ENCODE measurements at places on chromosomes 2 and 18. TPM values are rescaled to one million over a fixed set of nuclear protein-coding genes. Genes with fewer than 3 reads are reported as not detected.

GRCh38 chr2:148058641-148059040 lies 37.8 kb downstream of the MBD5 start:
- no peaks in the 10 kb centered on the region for H3K27me3 ChIP-seq
- no peak overlapping the region for H3K4me3 ChIP-seq
- no peak for DNase-seq
- H3K4me1 ChIP-seq: no peaks in the 10 kb centered on the region
- H3K27ac ChIP-seq: no peak overlapping the region

- no peak for DNase-seq
- no peaks in the 10 kb centered on the region for H3K27me3 ChIP-seq
- peak overlapping the region; percentile 72 for H3K27ac ChIP-seq
- no peak overlapping the region for H3K4me3 ChIP-seq
Measured at GRCh38 chr2:101766871-101767739, 69.6 kb downstream of the MAP4K4 start.

The FAP gene
- 6.7 TPM for total RNA-seq

The ARL5A gene
- total RNA-seq: 48.8 TPM

The CTLA4 gene
- 3.9 TPM for total RNA-seq

DNA sequence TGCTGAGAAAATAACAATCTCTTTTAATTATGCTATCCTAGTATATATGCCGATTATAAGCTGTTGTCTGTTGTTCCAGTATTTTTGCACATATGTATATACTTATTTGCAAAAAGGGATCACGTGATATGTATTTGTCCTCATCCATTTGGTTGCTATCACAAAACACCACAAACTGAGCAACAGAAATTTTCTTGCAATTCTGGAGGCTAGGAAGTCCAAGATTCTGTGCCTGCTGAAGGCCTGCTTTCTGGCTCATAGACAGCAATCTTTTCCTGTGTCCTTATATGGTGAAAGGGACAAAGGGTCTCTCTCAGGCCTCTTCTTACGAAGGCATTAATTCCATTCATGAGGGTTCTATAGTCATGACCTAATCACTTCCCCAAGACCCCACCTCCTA lies 186.5 kb downstream of the LPIN1 start:
- no peaks in the 10 kb centered on the region for H3K36me3 ChIP-seq
- H3K27ac ChIP-seq: no peak overlapping the region
- no peaks in the 10 kb centered on the region for H3K27me3 ChIP-seq
- peak; percentile 91 for DNase-seq
- H3K4me3 ChIP-seq: no peak overlapping the region
- peaks cover 16% of the 10 kb centered on the region for H3K4me1 ChIP-seq

GRCh38 chr2:111707700-111708099 lies 176.3 kb downstream of the ANAPC1 start:
- DNase-seq: no peak
- H3K4me1 ChIP-seq: no peaks in the 10 kb centered on the region
- H3K27me3 ChIP-seq: no peaks in the 10 kb centered on the region
- H3K4me3 ChIP-seq: no peak overlapping the region
- no peaks in the 10 kb centered on the region for H3K36me3 ChIP-seq

DNA sequence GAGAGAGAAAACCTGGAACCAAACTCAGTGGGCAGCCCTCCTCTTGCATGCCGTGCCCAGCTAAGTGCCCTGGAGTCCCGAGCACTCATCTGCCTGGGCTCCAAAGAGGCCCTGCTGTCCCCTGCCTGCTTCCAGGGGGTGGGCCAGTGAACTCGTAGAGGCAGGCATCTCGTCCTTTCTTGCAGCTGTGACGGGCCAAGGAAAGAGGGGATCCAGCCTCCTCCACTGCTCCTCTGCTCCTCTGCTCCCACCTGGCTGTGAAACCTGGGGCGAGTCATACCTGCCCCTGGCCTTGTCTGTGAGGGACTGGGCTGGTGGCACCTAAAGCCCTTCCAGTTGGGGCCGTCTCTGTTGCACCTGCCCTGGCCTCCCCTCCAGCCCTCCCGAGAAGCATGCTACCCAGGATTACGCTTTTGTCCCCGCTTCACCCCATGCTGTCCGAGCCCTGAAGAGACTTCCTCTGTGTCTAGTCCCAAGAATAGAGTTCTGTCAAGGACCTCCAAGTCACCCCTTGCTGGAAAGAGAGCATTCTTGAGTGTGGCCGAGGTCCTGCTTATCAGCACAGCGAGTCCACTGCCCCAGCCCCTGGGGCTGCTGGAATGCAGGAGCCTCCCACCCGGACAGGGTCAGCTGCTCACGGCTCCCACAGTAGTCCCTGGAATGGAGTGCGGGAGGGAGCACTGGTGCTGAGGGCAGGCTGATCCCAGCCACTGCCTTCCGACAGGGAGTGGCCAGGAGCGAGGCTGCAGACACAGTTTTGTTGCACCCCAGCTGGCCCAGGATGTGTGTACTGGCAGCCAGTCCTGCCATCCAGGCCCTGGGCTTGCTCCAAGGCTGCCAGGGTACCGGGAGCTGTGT lies 14.3 kb downstream of the KCNK3 start:
- no peak overlapping the region for H3K27ac ChIP-seq
- H3K4me3 ChIP-seq: no peak overlapping the region
- DNase-seq: peak; percentile 47

The AOX1 gene
- 10.1 TPM for total RNA-seq

DNA sequence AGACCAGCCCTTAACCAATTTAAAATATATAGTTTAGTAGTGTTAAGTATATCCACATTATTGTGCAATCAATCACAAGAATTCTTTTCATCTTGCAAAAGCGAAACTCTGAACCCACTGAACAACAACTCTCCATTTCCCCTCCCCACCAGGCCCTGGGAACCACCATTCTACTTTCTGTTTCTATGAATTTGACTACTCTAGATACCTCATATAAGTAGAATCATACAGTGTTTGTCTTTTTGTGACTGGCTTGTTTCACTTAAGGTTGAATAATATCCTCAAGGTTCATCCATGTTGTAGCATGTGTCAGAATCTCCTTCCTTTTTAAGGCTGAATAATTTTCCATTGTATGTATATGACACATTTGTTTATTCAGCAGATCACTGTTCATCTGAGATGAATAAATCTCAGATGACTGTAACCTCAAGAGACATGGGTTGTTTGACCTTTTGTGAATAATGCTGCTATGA lies 8.1 kb upstream of the SOS1 start:
- H3K4me1 ChIP-seq: peaks cover 3% of the 10 kb centered on the region
- no peak overlapping the region for H3K27ac ChIP-seq
- no peaks in the 10 kb centered on the region for H3K36me3 ChIP-seq
- no peak overlapping the region for H3K4me3 ChIP-seq

DNA sequence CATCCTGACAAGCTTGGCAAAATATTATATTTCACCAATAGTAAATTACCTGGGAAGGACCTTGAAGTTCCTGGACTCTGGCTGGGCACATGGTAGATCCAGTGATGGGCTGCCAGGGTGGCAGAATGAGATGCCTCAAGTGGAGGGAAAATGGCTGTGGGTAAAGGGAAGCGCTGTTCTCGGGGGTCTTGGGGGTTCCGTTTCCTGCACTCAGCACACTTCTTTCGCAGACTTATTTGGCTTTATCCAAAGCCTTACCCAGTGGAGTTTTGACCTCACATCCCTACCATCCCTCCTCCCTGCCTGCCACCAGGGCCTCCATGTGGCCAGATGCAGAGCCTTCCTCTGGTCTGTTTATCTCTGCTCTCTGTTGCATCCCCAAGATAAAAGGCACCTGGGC lies 654.9 kb upstream of the HS6ST1 start:
- H3K36me3 ChIP-seq: no peaks in the 10 kb centered on the region
- no peak for DNase-seq
- no peak overlapping the region for H3K27ac ChIP-seq

GRCh38 chr2:64713686-64714085 lies 60.0 kb upstream of the SERTAD2 start:
- no peak overlapping the region for H3K27ac ChIP-seq
- H3K27me3 ChIP-seq: no peaks in the 10 kb centered on the region
- DNase-seq: no peak

The NCKAP1 gene
- total RNA-seq: 194 TPM

DNA sequence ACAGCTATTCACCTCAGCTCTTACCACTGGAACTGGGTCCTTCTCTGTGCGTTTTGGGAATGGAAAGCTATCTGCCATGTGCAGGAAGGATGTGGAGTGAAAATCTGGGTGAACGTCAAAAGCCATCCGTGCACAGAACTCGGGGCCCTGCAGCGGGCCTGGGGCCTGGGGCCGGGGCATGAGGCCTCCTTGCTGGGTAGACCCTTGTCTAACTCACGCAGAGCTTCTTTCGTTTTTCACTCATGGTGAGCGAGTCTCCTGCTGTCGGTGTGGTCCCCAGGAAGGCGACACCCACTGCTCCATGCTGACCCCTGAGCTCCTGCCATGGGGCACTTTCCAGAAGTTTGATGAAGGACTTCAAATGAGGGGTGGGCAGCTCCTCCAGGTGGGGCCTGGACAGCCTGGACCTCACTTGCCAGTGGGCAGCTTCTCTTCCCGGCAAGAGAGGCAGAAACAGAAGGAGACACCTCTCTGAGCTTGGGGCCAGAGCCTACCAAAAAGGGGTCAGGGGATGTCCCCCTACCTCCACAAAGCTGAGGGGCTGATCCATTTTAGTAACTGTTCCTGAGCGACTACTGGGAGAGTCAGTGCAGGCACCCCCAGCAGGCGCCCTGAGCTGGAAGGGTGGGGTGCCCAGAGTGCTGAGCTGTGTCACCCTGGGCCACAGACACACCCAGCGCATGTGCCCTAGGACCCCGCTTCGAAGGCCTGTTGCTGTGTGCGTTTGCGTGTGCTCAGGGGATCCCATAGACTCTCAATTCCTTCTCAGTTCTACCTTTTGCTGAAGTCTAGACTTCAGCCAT lies 117.7 kb upstream of the HDAC4 start:
- no peak overlapping the region for H3K4me3 ChIP-seq
- no peak for DNase-seq
- H3K27me3 ChIP-seq: peaks cover 6% of the 10 kb centered on the region
- no peaks in the 10 kb centered on the region for H3K4me1 ChIP-seq
- no peaks in the 10 kb centered on the region for H3K36me3 ChIP-seq

The EVX2 gene
- total RNA-seq: not detected

DNA sequence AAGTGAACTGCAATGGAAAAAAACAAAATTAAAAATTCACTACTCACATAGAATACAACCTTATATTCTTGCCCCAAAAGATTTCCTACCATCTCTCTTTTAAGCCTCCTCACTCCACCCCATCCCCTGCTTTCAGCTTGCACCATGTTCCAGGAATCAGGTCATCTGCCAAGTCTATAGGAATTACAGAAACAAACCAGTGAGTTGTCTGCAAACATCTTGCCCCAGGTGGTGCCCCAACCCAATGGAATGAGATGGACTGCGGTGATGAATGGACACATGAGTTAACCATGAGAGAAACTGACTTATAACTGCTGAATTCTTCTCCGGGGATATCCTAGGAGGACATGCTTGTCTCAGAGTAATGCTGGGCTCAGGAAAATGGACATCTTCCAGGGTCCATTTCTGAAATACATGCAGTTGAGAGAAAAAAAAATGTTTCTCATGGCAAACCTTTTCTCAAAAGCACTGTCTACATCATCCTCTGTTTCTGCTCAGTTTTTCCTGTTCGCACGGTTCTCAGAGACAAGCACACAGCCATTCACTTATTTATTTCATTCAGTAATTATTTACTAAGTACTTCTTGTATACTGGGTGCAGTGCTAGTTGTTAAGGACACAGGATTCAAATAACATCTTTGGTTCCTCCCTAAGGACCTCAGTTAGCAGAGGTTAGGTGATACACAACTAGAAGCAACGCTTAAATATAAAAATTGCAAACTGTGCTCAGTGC lies 350.0 kb downstream of the RND3 start:
- DNase-seq: no peak
- no peaks in the 10 kb centered on the region for H3K36me3 ChIP-seq
- no peak overlapping the region for H3K27ac ChIP-seq
- no peaks in the 10 kb centered on the region for H3K4me1 ChIP-seq
- no peaks in the 10 kb centered on the region for H3K27me3 ChIP-seq
- no peak overlapping the region for H3K4me3 ChIP-seq

The EIF5B gene
- 36.2 TPM for total RNA-seq

DNA sequence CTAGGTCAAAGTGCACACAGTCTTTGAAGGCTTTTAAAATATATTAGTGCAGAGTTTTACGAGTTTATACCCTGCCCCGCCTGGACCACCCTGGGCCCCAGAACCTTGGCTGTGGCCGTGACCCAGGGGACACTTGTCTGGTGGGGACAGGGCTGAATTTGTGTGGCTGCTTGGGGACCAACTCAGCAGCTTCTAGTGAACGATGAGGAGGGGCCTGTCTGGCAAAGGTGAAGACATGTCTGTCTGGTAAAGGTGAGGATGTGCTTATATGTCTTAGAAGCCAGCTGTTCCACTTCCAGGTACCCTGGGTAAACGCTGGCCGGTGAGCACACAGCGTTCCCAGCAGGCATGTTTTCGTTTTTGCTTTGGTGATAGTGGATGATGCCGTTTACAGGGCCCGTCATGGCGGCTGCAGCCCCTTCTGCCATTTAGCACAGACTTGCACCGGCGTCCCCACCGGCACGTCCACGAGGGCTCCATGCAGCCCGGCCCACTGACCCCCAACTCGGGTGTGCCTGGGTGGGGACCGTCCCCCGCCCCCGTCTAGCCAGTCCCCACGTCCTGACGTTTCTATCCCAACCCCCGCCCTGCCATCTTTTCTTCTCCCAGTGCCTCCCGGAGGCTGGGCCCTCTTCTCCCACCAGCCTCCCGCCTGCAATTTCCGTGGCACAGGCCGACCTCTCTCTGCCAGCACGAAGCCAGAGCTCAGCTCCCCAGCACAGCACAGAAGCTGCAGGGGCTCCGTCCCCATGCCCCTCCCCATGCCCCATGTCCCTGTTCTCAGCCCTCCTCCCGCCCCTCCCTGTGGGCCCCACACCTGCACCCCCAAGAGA lies 67.8 kb downstream of the SLC66A2 start:
- no peak overlapping the region for H3K27ac ChIP-seq
- DNase-seq: no peak
- H3K27me3 ChIP-seq: no peaks in the 10 kb centered on the region

The CD8B2 gene
- total RNA-seq: not detected

The MRPL44 gene
- total RNA-seq: 20.7 TPM

DNA sequence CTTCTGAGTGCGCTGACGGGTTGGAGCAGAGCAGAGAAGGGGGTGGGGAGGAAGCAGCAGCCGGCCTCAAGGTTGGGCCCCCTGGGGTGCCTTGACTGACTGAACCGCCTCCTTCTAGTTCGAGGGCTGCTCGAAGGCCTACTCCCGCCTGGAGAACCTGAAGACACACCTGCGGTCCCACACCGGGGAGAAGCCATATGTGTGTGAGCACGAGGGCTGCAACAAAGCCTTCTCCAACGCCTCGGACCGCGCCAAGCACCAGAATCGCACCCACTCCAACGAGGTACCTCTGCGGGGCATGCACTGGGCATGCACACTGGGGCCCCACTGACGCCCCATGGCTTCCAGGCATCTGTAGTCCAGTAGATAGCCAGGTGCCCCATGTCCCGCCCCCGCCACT lies 246.9 kb downstream of the GLI2 start:
- DNase-seq: no peak
- H3K4me1 ChIP-seq: no peaks in the 10 kb centered on the region
